ENCODE measurements at places on chromosomes 12 and 14.

GRCh38 chr12:123591702-123592481, 7.5 kb downstream of the TMED2 start:
- no peak for DNase-seq

- DNase-seq: peak; percentile 57
These were observed 281.7 kb upstream of the AMIGO2 start for GRCh38 chr12:47361389-47362021.

DNA sequence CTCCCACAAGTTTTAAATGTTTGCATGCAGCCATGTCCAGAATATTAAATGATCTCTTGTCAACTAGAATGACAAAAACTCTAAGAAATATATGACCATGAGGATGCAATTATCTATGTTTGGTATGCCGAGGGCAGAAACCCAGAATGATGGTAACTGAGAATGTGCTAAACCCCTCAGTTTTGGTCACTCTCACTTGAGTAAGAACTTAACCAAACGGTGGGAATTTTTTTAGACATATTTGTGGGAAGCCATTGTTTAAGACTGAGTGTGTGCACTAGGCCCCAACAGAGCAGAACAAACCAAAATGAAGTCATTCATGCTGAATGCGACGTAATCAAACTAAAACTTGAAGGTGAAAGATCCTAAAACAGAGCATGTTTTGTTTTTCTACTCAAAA, 1927.9 kb upstream of the SEL1L start:
- DNase-seq: no peak

- no peak for DNase-seq
These were observed 23.0 kb downstream of the JAG2 start for GRCh38 chr14:105145381-105146180.
